ENCODE measurements at places on chromosomes 1 and 21. TPM values are rescaled to one million over a fixed set of nuclear protein-coding genes. Genes with fewer than 3 reads are reported as not detected.

RNF186 gene
- not detected for total RNA-seq

RPE65 gene
- not detected for total RNA-seq

KCNQ4 gene
- not detected for total RNA-seq

GRIK1 gene
- not detected for total RNA-seq

UTS2 gene
- not detected for total RNA-seq

PTGER3 gene
- under 0.01 TPM for total RNA-seq

RNASEL gene
- 13.7 TPM for total RNA-seq

MROH9 gene
- not detected for total RNA-seq

LCK gene
- not detected for total RNA-seq

S100A7 gene
- total RNA-seq, result not detected

PYCR2 gene
- 40.1 TPM for total RNA-seq

CDC42BPA gene
- total RNA-seq, result 76.4 TPM

PADI2 gene
- total RNA-seq, result not detected

LGALS8 gene
- total RNA-seq, result 51.6 TPM

MRAP gene
- total RNA-seq, result not detected
